ENCODE measurements at places on chromosomes 5 and 9. TPM values are rescaled to one million over a fixed set of nuclear protein-coding genes. Genes with fewer than 3 reads are reported as not detected.

The VCAN gene
- 246 TPM for total RNA-seq

The NIM1K gene
- total RNA-seq: 0.88 TPM

The GAS1 gene
- total RNA-seq: 0.60 TPM

The NKD2 gene
- 24.6 TPM for total RNA-seq

The ORM2 gene
- not detected for total RNA-seq

The OTP gene
- total RNA-seq: under 0.01 TPM

The INSL4 gene
- total RNA-seq: not detected

The REEP2 gene
- 5.5 TPM for total RNA-seq

The AP3S1 gene
- 132 TPM for total RNA-seq

The NADK2 gene
- 34.2 TPM for total RNA-seq

Data from RPMI7951 (cell line).